CD4-positive, alpha-beta T cell (primary cell): ENCODE measurements at places on chromosomes 3 and 15.
A peak's percentile ranks its signal among the peaks of the same experiment; 100 is the strongest.

DNA sequence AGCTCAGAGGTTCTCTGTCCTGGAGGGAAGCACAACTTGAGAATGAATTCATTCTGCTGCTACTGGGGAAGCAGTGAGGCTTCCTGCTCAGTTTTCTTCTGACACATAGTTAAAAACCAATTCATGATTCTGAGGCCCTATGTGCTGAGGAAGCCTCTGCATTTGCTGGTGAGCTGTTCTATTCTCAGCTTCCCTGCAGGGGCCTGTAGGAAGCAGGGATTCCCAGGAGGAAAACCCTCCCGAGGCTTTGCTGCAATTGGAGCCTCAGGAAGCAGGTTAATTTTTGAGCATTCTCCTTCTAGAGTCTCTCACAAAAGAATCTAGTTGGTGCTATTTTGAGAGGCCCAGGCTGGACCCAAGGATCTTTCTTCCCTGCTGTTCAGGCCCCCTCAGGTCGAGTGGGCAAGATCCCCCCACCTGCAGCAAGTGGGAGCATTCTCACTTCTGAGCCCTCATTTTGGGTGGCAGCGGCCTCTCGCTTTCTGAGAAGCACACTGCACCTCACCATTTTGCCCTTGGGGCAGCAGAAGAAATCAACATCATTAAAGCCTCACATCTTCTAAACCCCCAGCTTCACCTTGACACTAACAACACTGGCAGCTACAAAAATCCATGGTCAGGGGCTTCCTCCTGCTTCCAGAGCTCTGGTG is 197.5 kb upstream of the TSC22D2 start:
- no peak for DNase-seq
- H3K4me1 ChIP-seq, result no peaks in the 10 kb centered on the region
- H3K27me3 ChIP-seq, result peaks cover 6% of the 10 kb centered on the region
- no peaks in the 10 kb centered on the region for H3K36me3 ChIP-seq
- no peak overlapping the region for H3K4me3 ChIP-seq
- H3K27ac ChIP-seq, result no peak overlapping the region

DNA sequence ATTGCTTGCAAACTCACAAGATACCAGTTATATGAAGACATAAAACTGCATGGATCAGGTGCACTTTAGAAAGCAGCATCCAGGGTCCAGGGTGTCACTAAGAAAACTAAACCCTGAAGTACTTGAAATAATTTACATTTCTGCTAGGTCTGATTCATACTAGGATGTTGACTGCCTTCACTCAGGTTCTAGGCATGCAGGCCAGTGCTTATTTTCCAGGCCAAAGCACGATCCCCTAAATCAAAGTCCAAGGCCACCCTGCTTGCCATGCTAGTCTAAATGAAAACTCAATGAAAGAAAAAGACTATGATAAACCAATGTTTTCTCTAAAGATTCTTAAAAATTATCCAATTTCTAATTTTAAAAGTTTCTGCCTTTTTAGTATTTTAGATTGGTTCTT is 49.4 kb downstream of the GREM1 start:
- H3K4me3 ChIP-seq, result no peak overlapping the region
- no peaks in the 10 kb centered on the region for H3K4me1 ChIP-seq
- no peaks in the 10 kb centered on the region for H3K27me3 ChIP-seq
- H3K27ac ChIP-seq, result no peak overlapping the region
- DNase-seq, result no peak
- no peaks in the 10 kb centered on the region for H3K36me3 ChIP-seq

GRCh38 chr3:140953028-140953960 is 11.7 kb downstream of the SLC25A36 start:
- peaks cover 15% of the 10 kb centered on the region for H3K36me3 ChIP-seq
- H3K4me1 ChIP-seq, result no peaks in the 10 kb centered on the region
- no peak overlapping the region for H3K27ac ChIP-seq
- no peaks in the 10 kb centered on the region for H3K27me3 ChIP-seq
- no peak overlapping the region for H3K4me3 ChIP-seq
- no peak for DNase-seq

DNA sequence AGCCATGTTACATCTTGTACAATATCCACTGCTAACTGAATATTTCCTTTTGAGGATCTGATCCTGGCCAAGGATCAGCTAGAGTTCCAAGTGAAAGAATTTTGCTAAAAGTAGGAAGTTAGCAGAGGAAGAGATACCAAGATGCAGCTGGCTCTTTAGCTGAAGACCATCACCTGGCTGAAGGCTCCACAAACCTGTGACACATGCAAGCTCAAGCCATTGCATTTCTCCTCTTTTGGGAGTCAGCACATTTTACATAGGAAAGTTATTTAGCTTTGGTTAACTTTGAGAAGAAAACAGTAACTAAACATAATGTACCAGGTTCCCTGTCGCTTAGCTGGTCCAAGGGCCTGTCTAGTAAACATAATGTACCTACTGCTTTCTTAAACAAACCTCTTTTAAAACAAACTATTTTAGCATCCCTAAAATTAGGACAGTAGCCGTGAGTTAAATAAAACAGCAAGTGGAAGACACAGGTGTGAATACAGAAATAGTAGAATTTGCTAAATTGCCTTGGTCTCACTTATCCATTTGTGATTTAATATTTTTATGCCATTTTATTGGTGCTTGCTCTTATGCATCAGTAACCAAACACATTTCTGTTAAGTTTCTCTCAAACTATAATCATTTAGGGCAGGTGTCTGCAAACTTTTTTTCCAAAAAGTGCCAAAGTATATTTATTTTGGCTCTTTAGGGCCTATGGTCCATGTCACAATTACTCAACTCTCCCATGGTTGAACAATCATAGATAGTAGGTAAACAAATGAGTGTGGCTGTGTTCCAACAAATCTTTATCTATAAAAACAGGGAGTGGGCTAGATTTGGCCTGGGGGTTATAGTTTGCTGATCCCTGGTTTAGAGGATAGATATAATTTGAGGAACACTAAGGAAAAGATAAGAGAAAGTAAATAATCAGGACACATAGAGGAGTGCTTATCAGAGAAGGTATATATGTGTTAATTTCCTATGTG is 11.2 kb downstream of the GCSAM start:
- no peaks in the 10 kb centered on the region for H3K27me3 ChIP-seq
- H3K4me1 ChIP-seq, result peaks cover 26% of the 10 kb centered on the region
- no peak overlapping the region for H3K27ac ChIP-seq
- no peak overlapping the region for H3K4me3 ChIP-seq
- peaks cover 33% of the 10 kb centered on the region for H3K36me3 ChIP-seq

DNA sequence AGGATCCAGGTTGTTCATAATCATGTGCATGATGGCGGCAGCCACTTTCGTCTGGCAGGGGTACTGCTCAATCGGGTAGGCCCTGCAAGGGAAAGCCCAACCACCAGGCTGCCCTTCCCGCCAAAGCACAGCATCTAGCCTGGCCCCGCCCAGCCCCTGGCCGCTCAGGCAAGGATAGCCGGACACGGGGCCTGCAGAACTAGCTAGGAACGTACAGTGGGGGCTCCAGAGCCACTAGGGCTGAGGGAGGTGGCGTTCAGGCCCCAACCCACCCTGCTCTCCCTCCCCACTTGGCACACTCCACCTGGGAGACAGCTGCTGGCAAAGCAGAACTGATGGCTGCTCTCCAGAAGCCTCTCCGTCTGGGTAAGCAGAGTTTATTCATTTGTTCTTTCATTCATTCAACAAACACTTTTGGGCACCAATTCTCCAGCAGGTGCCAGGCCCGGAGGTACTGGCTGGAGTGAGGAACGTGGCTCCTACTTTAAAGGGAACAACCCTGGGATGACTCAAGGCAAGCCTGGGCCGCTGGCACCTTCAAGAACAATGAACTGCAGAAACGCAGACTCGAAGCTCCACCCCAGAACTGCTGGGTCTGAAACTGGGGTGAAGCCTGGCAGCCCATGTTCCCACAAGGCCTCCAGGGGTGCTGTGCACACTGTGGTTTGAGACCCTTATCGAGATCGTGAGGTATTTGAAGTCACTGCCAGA is 7.8 kb downstream of the UROC1 start:
- H3K36me3 ChIP-seq, result no peaks in the 10 kb centered on the region
- DNase-seq, result no peak
- H3K27ac ChIP-seq, result no peak overlapping the region

- H3K27me3 ChIP-seq, result no peaks in the 10 kb centered on the region
- peaks cover 12% of the 10 kb centered on the region for H3K4me1 ChIP-seq
- H3K36me3 ChIP-seq, result no peaks in the 10 kb centered on the region
- H3K27ac ChIP-seq, result no peak overlapping the region
Observed at GRCh38 chr3:72629191-72629631, 219.0 kb downstream of the SHQ1 start.

DNA sequence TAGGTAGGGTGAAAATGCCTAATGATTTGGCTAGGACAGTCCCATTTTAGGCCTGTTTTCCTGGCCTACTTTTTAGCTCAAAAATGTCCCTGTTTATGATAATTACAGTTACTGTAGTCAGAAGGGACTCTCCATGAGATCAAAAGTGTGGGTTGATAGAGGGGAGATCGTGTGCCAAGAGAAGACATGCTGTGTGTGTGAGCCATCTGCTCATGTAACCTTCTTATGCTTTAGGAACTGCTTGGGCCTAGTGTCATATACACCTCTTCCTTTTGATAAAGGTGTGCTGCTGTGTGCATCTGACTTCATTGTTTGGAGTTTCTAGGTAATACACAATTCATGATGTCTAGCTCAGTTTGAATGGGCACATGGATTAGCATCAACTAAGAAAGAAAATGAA is 786.5 kb downstream of the PDCD6IP start:
- DNase-seq, result no peak
- H3K4me1 ChIP-seq, result no peaks in the 10 kb centered on the region
- no peaks in the 10 kb centered on the region for H3K36me3 ChIP-seq
- H3K27me3 ChIP-seq, result no peaks in the 10 kb centered on the region
- H3K4me3 ChIP-seq, result no peak overlapping the region

GRCh38 chr3:183537295-183537730 is 18.2 kb downstream of the KLHL6 start:
- H3K27me3 ChIP-seq, result no peaks in the 10 kb centered on the region
- DNase-seq, result no peak
- H3K27ac ChIP-seq, result no peak overlapping the region
- peaks cover 9% of the 10 kb centered on the region for H3K36me3 ChIP-seq
- H3K4me1 ChIP-seq, result peaks cover 68% of the 10 kb centered on the region
- H3K4me3 ChIP-seq, result no peak overlapping the region

- H3K36me3 ChIP-seq, result no peaks in the 10 kb centered on the region
- DNase-seq, result no peak
- no peaks in the 10 kb centered on the region for H3K4me1 ChIP-seq
- H3K4me3 ChIP-seq, result no peak overlapping the region
Observed at GRCh38 chr3:7241584-7242302, 380.8 kb downstream of the GRM7 start.

DNA sequence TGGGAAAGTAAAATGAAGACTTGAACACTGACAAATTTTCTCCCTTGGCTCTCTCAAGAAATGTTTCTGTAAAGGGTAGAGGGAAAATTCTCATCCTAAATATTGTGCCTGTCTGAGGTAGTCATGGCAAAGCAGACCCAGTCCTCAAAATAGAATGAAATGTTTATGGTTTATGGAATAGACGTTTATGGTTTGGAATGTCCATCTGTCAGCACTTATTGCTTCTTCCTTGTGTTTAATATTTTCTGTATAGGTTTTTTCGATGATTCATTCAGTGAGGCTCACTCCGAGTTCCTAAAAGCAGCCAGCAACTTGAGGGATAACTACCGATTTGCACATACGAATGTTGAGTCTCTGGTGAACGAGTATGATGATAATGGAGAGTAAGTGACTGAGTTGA is 13.9 kb downstream of the ELL3 start:
- no peak for DNase-seq
- H3K36me3 ChIP-seq, result peaks cover 93% of the 10 kb centered on the region

- peaks cover 7% of the 10 kb centered on the region for H3K27me3 ChIP-seq
- peak; percentile 68 for DNase-seq
- no peaks in the 10 kb centered on the region for H3K36me3 ChIP-seq
- H3K27ac ChIP-seq, result no peak overlapping the region
Observed at GRCh38 chr3:184540777-184541681, 20.6 kb upstream of the EPHB3 start.

- DNase-seq, result no peak
- H3K27me3 ChIP-seq, result peaks cover 5% of the 10 kb centered on the region
- H3K4me1 ChIP-seq, result peaks cover 11% of the 10 kb centered on the region
- no peaks in the 10 kb centered on the region for H3K36me3 ChIP-seq
- H3K27ac ChIP-seq, result no peak overlapping the region
Observed at GRCh38 chr15:72796210-72796514, 12.6 kb upstream of the ADPGK start.

DNA sequence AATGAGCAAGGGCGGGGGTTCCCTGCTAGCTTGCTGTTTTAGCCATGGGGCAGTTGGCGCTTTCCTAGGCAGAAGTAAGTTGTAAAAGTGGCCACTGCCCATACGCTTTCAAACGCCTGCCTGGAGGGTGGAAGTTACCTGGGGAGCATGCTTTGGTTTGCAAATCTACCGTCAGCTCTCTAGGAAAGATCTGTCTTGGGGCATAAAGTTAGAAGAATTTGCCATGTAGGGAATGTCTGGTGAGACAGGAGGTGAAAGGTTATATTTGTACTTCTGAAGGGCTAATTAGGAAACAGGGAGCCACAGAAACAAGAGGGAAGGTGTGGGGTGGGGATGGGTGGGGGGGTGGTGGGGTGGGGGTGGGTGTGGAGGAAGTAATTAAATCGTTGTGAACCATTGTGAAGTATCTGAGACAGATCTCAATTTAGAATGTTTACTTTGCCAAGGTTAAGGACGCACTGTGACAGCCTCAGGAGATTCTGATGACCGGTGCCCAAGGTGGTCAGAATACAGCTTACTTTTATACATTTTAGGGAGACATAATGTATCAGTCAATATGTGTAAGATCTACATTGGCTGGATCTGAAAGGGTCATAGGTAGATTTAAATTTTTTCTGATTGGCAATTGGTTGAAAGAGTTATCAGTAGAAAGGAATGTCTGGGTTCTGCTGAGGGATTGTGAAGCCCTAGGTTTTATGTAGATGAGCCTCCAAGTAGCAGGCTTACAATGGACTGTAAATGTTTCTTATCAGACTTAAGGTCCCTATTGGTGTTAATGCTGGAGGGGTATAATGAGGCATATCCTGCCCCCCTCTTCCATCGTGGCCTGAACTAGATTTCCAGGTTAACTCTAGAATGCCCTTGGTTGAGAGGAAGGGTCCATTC is 62.0 kb upstream of the GCNT3 start:
- H3K4me1 ChIP-seq, result no peaks in the 10 kb centered on the region
- no peak overlapping the region for H3K27ac ChIP-seq
- no peaks in the 10 kb centered on the region for H3K27me3 ChIP-seq
- no peak for DNase-seq
- no peaks in the 10 kb centered on the region for H3K36me3 ChIP-seq
- no peak overlapping the region for H3K4me3 ChIP-seq

- DNase-seq, result no peak
- no peak overlapping the region for H3K4me3 ChIP-seq
- no peaks in the 10 kb centered on the region for H3K27me3 ChIP-seq
- H3K4me1 ChIP-seq, result peaks cover 65% of the 10 kb centered on the region
- peak overlapping the region; percentile 86 for H3K27ac ChIP-seq
Observed at GRCh38 chr3:125050488-125051090, 5.2 kb downstream of the HEG1 start.
